Mesothelial cell of epicardium (in vitro differentiated cells): ENCODE measurements at places on chromosomes 1 and 21.

DNA sequence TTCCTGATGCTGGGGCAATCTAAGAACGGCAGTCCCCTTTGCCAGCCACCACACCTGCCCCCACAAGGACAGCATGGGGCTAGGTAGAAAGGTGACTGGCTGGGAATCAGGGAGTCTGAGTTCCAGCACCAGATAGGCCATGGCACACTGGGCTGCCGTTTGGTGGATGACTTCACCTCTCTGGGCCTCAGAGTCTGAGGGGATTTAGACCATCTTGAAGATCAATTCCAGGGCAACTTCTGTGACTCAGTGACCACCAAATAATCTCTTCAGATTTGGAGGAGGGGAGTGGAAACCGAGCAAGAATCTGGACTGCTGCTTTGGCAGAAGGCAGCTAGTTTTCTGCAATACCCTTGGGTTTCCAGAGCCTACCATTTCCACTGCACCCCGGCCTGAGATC lies 92.1 kb upstream of the EDN2 start:
- no peak for DNase-seq

DNA sequence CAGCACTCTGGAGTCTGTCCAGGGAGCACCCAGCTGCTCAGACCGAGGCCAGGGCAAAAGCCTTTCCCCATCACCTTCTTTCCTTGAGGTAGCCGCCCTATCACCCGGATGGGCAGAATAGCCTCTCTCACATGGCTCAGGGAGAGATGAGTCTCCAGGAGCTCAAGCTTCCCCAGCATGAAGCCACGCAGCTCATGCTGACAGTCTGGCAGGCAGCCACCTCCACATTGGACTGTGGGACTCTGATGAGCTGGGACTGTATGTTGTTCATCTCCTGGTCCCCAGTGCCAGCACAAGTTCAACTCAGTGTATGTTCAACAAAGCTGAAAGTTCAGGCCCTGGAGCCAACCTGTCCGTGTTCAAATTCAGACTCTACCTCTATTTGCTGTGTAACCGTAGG lies 75.2 kb upstream of the ZC3H12A start:
- DNase-seq: no peak

DNA sequence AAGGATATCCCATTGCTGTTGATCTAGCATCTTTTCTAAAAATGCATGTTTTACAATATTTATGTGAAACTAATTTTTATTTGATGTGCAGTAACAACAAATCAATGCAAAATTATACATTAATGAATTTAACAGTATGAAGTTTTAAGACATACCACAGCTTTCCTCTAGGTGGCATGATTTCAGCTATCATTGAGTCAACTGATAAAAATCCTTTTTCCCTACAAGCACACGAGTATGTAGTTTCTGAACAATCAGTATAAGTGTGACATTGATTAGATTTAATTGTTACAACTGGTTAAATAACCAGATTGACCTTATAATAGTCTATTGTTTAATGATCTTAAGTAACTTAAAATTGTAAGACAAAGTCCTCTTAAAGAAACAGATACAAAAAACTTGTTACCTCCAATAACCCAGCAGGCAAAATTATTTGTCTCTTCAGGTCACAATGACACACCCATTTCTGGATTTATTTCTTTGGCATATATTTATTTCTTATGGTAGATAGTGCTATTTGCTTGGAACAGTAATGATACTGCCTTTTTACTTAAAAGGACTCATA lies 5.8 kb upstream of the TGFB2 start:
- no peak for DNase-seq

DNA sequence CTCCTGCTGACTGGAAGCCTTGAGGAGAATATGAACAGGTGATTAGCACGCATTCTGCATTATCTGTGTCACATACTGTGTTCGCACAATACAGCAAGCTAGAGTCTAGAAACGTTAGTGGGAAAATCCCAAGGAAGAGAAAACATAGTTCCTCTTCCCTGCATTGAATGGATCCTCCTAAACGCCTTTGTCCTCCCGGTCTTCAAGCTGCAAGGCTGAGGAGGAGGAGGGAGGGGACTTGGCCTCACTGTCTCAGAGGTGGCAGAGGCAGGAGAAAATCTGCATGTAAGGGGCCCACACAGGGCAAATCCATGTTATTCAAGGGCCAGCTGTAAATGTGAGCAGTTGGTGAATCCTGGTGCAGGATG lies 34.4 kb downstream of the WNT9A start:
- no peak for DNase-seq

DNA sequence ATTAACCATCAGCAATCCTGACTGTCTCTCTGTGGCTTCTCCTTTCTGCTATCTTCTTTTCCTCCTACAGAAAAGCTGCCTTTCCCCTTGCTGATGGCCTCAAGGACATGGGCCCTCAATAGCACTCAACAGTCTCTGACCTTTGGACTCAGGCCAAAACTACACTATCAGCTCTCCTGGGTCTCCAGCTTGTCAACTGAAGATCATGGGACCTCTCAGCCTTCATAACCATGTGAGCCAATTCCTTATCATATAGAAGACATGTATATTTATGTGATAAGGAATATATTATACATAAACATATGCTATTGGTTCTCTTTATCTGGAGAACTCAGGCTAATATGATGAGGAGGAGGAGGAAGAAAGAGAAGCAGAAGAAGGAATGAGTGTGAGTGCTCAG lies 91.8 kb upstream of the GJB5 start:
- no peak for DNase-seq

GRCh38 chr1:118773656-118774055 lies 214.5 kb downstream of the TBX15 start:
- DNase-seq: no peak

GRCh38 chr1:186235696-186236095 lies 139.4 kb downstream of the TPR start:
- no peak for DNase-seq

- no peak for DNase-seq
These were observed 255.3 kb downstream of the PDE4B start for GRCh38 chr1:66048011-66048410.

- no peak for DNase-seq
These were observed 7.4 kb downstream of the PIK3C2B start for GRCh38 chr1:204487256-204487615.

- no peak for DNase-seq
These were observed 23.1 kb downstream of the SLC26A9 start for GRCh38 chr1:205920159-205920558.

DNA sequence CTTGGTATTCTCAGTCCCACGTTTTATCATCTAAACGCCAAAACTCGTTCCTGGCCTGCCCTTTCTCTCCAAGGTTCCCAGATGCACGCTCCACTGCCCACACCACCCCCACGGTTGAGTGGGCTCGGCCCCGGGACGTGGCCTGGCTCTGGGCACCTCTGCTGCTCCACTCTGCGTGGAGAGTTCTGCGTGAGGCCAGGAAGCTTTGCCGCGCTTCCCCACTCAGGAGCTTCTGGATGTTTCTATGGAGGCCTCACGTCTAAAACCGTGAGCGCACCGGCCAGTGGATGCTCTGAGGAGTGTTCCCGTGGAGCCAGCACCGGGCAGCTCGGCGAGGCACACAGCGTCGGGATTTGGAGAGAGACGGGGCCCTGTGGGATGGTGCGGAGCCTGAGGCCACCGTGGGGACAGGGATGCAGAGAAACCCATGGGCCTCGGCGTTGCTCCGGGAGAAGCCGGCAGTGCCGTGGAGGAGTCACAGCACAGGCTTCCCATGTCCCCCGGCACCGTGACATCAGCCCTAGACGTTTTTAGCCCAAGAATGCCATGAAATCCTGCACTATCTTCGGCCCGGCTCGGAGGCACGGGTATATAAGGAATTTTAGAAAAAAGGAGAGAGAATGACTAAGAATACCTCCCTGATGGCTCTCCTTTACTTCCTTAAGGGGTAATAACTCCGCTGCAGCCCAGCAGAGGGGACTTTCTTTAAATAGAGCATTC lies 125.9 kb downstream of the PRDM16 start:
- no peak for DNase-seq

DNA sequence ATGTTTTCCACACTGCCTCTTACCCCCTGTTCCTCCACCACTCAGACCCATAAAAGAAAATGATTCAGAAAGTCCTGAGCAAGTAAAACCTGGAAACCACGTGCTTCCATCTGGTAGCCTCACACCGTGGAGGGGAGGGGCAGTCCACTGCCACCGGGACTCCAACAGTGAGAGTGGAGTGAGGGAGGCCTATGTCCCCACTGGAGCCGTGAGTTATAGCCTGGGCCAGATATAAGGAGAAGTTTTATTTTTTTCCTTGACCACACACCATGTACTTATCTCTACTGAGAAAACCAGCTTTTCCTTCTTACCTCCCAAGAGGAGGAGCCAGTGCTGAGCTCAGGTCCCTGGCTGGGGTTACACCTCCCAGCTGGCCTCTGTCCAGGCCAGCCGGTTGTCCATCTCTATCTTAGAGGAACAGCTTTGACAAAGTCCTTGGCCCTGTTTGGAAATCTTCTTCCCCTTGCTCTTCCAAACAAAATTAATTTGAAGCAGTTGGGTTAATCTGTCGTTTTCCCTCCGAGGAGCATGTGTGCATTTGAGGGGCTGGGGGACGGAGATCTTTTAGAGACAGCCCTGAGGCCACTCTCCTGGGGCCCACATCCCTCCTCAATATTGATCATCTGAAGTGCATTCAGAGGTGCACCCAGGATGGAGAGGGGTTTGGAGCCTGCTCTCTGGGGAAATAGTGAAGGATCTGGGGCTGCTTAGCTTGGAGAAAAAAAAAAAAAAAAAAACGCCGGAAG lies 49.1 kb upstream of the SERBP1 start:
- DNase-seq: no peak

GRCh38 chr1:78836726-78837125 lies 169.8 kb downstream of the ADGRL4 start:
- no peak for DNase-seq

- no peak for DNase-seq
These were observed 1069.4 kb upstream of the ADGRL2 start for GRCh38 chr1:80731241-80731894.

GRCh38 chr1:109089242-109090015 lies 1.1 kb upstream of the TMEM167B start:
- DNase-seq: no peak

DNA sequence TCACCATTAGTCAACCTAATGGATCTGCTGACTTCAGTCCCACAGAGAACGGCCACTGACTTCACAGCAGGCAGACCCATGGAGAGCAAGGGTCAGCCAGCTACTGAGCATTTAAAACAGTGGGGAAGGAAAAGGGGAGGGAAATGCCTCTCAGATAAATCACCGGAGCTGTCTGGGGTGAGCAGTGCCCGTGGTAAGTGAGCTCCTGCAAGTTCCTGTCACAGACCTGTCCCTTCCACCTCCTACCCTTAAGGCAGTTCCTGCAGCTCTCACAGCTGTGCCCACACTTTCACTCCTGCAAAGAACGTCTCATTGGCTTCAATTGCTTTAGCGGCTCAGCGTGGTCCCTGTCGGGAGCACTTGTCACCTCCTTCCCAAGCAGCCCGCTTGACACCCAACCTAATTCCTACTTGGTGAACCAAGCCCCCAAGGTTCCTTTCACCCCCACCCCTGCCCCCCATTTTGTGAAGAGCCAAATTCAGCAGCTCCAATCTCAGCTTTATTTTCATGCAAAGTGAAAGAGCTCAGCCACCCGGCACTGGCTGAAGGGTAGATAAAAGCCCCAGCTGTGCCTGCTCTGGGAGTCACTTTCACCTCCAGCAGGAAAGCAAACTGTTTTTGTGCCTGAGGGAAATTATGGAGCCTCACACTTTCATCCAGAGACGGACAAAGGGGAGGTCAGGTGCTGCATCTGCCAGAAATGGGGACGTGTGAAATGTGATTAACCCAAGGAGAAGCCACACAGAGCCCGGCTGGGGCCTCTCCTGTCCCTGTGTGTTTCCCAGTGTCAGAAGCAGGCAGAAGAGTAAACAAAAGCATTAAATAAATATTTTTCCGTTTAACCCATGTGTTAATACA lies 306.2 kb downstream of the TTLL7 start:
- no peak for DNase-seq

- no peak for DNase-seq
These were observed 10.7 kb upstream of the GPR153 start for GRCh38 chr1:6271554-6271953.

- no peak for DNase-seq
These were observed 43.1 kb downstream of the OR10J5 start for GRCh38 chr1:159492575-159493323.

DNA sequence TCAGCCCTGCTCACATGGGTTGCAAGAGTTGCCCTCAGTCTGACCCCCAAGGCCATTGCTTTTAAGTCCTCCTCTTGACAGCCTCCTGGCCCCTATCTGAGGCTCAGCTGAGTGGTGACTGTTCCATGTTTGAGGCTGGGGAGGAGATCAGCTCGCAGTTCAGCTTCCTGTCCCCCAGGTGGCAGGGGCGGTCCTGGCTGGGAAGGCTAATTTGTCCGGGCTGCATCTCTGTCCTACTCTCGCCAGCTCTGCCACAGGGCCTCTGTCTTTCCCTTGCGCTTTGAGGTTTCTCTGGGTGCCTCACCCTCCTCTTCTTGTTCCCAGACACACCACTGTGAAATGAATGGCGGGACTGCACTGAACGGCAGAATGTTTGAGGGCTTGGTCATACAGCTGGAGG lies 157.3 kb downstream of the KCNJ6 start:
- DNase-seq: peak; percentile 48

DNA sequence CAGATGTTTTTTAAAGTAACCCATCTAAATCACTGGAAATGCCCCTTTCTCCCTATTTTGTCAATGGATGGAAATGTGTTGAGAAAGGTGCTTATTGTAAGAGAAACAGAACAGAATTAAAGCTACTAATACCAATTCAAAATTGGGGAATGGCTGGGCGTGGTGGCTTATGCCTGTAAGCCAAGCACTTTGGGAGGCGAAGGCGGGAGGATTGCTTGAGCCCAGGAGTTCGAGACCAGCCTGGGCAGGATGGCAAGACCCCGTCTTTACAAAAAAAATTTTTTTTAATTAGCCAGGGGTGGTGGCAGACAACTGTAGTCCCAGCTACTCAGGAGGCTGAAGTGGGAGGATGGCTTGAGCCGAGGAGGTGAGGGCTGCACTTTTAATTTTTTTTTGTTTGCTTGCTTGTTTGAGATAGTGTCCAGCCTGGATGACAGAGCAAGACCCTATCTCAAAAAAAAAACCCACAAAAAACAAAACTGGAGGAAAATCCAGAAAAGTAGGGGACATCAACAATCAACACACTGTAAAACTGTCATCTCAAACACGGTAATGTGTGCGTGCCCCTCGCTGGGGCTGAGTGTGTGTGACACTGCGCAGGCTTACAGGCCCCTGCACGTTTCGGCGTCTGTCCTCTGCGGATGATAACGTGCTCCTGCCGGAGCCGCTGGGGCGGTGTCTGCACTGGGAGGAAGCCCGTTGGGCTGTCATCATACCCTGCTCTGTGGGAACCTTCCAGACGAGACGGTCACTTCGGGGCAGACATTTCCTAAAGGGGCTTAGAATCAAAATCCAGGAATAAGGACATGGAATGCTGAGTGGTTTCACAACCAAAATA lies 11.6 kb upstream of the POFUT2 start:
- peak; percentile 19 for DNase-seq

- no peak for DNase-seq
These were observed 1.5 kb downstream of the KRTAP21-3 start for GRCh38 chr21:30717105-30717504.

GRCh38 chr21:39373634-39374033 lies 24.7 kb upstream of the HMGN1 start:
- no peak for DNase-seq

- no peak for DNase-seq
These were observed 31.8 kb downstream of the KIF1B start for GRCh38 chr1:10242135-10242534.
